Activated naive CD8-positive, alpha-beta T cell treated with anti-CD3 and anti-CD28 coated beads, Interleukin-2, amount 10 ng/mL, durations not matched to agents 7 days and 5 days (primary cell): ENCODE measurements at places on chromosomes 7 and 10. TPM values are rescaled to one million over a fixed set of nuclear protein-coding genes. Genes with fewer than 3 reads are reported as not detected.
A peak's percentile ranks its signal among the peaks of the same experiment; 100 is the strongest.

DNA sequence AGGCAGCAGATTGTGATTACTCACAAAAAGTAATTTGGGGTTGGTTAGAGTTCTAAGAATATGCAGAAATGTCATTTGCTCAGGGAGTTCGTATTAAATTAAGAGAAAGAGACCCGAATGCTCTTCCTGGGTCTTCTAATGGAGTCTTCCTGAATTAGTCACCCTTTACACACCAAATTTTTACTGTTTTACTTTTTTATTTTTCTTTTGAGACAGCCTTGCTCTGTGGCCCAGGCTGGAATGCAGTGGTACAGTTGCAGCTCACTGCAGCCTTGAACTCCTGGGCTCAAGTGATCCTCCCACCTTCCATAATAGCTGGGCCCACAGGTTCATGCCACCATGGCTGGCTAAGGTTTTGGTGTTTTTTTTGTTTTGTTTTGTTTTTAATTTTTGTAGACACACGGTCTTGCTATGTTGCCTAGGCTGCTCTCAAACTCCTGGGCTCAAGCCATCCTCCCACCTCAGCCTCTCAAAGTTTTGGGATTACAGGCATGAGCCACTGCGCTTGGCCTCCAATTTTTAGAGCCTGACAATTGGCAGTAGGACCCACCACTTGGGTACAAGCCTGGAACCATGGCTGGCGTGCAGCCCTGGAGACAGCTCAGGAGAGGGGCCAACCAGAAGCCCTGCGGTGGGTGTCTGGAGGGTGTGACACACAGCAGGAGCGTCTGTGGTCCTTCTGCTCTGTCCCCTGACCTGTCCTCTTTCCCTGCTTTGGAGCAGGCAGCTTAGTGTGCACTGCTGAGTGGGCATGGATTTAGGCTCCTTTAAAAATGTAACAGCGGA, 16.4 kb upstream of the BHLHA15 start:
- no peak for DNase-seq

DNA sequence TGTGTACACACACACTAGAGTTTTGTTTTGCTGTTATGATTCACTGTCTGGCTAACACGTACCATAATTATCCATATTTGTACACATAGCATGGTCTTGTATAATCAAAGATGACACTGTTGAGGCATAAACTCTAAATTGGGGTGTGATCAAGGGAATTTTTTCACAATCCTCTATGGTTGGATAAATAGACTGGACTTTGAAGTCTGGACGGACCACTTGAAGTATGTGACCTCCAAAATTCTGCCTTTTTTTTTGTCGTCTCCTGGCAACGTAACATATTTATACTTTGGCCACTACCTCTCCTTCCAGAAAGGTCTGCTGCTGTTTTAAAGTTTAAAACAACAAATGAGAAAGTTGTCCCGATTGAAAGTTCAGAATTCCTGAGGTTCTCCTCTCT, 193.4 kb downstream of the CACNB2 start:
- DNase-seq = no peak

- no peak for DNase-seq
These were observed 335.4 kb downstream of the PARD3 start for GRCh38 chr10:34479520-34480179.

Gene ITPRID1
- total RNA-seq = not detected

DNA sequence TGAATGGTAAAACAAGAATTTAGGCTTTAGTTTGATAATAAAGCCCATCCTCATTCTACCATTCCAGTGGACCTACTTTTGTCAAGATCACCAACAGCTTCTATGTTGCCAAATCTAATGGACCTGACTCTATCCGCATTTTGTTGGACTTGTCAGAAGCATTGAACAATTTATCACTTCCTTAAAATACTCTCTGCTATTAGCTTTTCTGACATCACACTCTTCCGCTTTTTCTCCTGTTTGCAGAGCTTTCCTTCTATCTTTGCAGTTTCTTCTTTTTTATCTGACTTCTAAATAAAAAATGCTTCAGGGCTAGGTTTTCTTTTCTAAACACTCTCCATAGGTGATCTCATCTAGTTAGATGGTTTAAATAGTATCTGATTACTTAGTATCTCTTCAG, 42.7 kb upstream of the SMIM30 start:
- no peak for DNase-seq

- no peak for DNase-seq
These were observed 585.2 kb upstream of the CELF2 start for GRCh38 chr10:10432296-10433035.

DNA sequence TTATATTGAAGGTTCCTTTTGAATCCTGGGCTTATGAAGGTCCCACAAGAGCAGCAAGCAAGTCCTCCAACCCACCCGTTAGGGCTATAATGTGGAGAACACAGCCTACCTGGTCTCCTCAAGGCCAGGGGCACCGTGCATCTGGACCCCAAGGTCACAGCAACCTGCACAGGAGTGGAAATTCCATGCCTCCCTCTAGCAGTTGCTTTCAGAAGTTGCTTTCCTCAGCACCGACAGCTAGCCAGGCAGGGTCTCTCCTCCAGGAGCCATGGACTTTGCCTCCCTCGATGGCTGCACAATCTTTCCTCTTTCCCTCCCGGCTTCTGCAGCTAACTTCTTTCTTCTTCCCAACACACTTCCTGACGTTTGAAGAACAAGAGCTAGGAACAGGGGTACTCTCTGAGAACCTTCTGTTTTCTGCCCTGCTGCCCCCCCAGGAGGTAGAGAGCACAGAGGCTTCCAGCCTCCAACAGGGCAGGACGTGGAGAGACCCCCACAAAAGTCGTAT, 149.8 kb downstream of the PTPN20 start:
- DNase-seq = no peak

DNA sequence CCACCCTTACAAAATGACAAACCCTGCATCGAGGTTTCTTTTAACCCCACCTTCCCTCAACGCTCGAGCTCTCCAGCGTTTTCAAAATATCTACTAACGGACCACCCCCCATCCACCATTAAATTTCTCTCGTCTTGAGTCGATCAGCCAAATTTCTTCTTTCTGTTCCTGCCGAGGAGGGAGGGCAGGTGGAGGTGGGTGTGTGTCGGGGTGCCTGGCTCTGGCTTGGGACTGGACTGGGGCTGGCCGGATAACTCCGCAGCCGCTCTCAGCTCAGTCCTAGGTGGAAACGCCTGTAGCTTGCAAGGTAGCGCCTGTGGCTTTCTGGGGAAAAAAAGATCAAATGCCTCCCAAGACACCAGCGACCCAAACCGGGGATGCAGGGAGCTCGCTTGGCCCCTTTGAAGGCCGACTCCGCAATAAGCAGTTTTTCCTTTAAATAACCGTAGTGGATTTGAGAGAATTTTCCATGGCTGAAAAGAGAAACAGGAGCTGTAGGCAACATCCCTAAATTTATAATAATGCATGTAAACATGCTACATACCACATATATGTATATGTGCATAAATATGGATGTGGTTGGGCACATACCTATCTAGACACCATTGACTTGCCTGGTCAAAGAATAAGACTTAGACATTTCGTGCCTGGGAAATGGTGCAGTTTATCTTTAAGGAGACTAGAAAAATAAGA, 1.9 kb upstream of the TMEM178B start:
- DNase-seq = peak; percentile 33

Gene LOXL4
- not detected for total RNA-seq

GRCh38 chr7:115812794-115813193, 217.8 kb downstream of the TFEC start:
- DNase-seq = no peak

- no peak for DNase-seq
These were observed 123.2 kb downstream of the SLC16A9 start for GRCh38 chr10:59586407-59586891.

DNA sequence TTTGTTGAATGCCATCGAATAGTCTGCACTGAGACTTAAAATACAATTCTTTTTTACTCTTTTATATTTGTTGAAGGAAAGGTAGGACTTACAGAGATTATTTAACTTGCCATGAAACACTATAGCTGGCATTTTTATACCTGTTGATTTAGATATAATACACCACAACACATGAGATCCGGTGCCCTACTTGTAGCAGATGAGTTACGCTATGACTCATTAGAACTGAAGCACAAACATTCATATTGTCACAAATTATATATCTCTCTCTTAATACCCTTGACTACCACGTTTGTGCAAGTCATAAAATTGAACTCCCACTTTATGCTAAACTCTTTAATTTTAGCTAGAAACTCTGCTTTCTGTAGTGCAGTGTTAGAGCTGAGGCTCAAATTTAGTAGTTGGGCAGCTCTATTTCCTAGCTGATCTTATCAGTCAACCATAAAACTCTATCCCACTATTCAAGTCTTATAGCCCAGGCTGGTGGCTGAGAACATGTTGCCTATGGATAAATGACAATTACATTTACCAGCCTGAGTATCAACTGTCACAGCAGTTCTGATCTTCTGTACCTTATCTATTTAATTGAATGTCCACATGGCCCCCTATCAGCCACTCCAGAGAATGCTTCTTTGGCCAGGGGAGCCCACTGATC, 137.4 kb upstream of the SEMA3D start:
- DNase-seq = no peak

Gene ST8SIA6
- 0.61 TPM for total RNA-seq

- no peak for DNase-seq
These were observed 345.9 kb downstream of the PLXDC2 start for GRCh38 chr10:20162123-20162522.

- no peak for DNase-seq
These were observed 52.4 kb downstream of the MAPK8 start for GRCh38 chr10:48358838-48359237.

- DNase-seq = no peak
These were observed 1.3 kb downstream of the TYSND1 start for GRCh38 chr10:70145166-70145665.

DNA sequence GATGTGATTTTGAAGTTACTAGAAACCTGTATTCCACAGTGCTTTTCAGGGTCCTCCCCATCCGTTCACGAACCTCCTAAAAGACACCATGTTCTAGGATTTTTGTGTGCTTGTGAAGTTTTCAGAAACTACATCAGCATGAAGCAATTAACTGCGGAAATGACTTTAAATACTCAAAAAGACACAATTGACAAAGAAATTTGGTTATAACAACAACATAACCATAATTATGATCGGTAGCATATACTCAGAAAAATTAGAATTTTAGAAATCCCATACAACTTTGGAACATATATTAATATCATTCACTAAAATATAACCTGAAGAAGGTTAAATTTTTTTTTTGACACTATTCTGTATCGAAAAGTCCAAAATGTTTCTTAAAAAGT, 43.8 kb upstream of the FAM20C start:
- no peak for DNase-seq

DNA sequence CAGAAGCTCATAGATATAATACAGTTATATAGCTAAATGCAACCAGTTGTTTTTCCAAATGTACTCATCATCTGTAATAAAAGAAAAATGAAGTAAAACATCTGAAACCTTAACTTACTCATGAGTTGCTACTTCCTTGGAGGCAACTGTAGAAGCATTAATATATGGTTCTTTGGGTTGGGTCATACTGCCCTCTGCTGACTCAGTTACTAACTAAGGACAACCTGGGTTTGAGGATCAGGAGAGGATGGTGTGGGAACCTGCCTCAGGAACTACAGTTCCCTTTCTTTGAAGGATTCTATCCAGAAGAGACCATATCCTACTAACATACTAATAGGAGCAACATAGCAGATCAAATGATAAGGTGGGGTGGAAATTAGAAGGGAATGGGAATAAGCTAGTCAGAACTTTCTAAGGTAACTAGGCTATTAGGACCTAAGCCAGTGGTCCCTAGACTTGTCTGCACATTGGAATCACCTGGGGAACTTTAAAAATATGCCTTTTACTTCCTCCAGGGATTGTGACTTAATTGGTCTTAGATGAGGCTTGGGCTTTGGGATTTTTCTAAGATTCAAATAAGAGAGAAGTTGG, 20.7 kb downstream of the COX15 start:
- no peak for DNase-seq

- no peak for DNase-seq
These were observed 123.2 kb downstream of the TACC2 start for GRCh38 chr10:122112021-122112616.

- DNase-seq = no peak
These were observed 124.3 kb downstream of the ADCY1 start for GRCh38 chr7:45698303-45699014.

DNA sequence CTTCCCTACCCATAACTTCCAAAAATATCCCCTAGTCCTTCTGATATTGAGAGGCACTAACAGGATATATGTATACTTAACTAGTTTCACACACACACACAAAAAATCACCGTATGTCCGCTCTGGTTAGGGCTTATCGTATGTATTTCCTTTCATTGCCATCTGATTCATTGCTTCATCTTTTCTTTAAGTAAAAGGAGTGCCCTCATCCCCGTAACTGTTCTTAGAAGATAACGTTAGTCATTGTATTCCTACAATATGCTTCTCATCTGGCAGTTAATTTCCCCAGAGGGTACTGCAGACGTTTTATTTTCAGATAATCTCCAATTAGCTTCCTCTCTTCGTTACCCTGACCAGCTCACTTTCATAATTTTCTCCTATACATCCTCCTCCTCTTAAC, 37.3 kb downstream of the NRCAM start:
- DNase-seq = no peak

DNA sequence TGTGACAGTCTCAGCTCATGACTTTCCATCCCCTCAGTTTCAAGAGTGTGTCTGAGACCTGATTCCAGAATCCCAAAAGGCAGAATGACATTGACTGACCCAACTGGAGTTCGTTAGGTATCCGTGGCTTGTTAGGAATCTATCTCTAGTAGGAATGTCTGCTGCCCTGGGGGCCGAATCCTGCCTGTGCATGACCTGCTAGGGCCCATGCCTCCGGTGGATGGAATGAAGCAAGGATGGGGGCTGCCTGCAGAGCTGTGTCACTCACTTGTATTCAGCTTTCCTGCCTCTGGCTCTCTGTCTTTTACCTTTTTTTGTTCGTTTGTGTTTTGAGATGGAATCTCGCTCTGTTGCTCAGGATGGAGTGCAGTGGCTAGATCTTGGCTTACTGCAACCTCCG, 129.5 kb downstream of the SDK1 start:
- no peak for DNase-seq

GRCh38 chr7:133448012-133448411, 195.1 kb downstream of the EXOC4 start:
- DNase-seq = no peak

Gene CDH23
- total RNA-seq = 3.7 TPM

Gene CARD11
- 140 TPM for total RNA-seq

DNA sequence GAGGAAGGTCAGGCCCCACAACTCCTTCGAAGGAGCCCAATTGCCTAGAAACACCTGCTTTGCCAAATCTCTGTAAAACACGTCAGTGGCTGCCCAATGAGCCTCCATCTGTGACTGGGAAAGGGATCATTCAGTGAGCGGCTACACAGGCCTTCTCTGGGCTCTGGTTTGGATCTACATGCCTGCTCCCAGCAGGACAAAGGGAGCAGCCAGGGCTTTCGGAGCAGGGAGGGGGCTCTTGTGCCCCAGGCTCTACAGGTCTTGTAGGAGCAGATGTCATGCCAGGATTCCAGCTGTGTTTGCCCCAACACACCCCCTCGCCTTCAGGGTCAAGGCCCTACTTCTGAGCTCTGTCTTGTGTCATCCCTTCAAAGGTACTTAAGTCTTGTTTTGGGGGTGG, 73.5 kb downstream of the CLEC2L start:
- DNase-seq = no peak

Gene PTPN20
- total RNA-seq = 1.6 TPM

DNA sequence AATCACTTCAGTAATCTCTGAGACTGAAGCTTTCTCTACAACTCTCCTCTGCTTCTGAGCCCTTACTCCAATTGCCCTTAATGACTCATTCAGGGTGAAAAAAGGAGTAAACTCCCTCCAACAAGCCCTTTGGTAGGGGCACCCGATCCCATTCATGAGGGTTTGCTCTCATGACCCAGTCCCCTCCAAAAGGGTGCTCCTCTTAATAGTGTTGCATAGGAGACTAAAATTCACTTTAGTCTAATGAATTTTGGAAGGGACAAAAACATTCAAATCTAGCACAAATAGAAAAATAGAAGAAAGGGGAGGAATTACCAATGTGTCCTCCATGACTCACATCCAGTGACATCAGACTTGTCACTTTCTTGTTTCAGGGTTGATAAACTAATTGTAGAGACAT, 66.2 kb upstream of the CCNY start:
- no peak for DNase-seq
